ENCODE measurements at places on chromosomes 3 and 15. TPM values are rescaled to one million over a fixed set of nuclear protein-coding genes. Genes with fewer than 3 reads are reported as not detected.

DNA sequence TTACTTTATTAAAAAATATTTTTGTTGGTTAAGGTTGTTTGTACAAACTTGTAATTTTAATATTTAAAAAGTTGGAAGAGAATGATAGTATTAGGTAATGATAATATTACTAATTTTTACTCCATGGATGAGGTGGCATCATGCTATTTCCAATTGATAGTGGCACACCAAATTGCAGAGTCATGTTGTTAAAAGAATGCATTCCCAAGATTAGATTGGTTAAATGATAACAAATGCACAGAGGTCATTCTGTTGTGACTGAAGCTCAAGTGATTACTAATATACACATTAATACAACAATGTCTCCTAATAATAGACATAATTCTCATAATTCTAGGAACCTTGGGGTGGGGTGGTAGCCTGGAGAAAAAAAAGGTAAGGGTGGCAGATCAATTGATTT, 73.2 kb upstream of the ZBED2 start:
- no peak overlapping the region for H3K4me3 ChIP-seq
- H3K27me3 ChIP-seq: no peaks in the 10 kb centered on the region

The JAGN1 gene
- 26.2 TPM for total RNA-seq

- H3K4me3 ChIP-seq: no peak overlapping the region
- no peak overlapping the region for H3K27ac ChIP-seq
- H3K27me3 ChIP-seq: no peaks in the 10 kb centered on the region
- no peaks in the 10 kb centered on the region for H3K4me1 ChIP-seq
- no peak for DNase-seq
These were observed 49.2 kb downstream of the PIERCE2 start for GRCh38 chr15:55457401-55458022.

GRCh38 chr15:74933573-74933972, 4.3 kb downstream of the COX5A start:
- H3K27ac ChIP-seq: no peak overlapping the region
- peaks cover 14% of the 10 kb centered on the region for H3K4me1 ChIP-seq
- DNase-seq: no peak
- H3K4me3 ChIP-seq: no peak overlapping the region

GRCh38 chr3:61092870-61093269, 158.4 kb downstream of the FHIT start:
- H3K27me3 ChIP-seq: no peaks in the 10 kb centered on the region
- H3K4me1 ChIP-seq: no peaks in the 10 kb centered on the region
- no peaks in the 10 kb centered on the region for H3K36me3 ChIP-seq
- H3K27ac ChIP-seq: no peak overlapping the region
- no peak overlapping the region for H3K4me3 ChIP-seq
- no peak for DNase-seq

DNA sequence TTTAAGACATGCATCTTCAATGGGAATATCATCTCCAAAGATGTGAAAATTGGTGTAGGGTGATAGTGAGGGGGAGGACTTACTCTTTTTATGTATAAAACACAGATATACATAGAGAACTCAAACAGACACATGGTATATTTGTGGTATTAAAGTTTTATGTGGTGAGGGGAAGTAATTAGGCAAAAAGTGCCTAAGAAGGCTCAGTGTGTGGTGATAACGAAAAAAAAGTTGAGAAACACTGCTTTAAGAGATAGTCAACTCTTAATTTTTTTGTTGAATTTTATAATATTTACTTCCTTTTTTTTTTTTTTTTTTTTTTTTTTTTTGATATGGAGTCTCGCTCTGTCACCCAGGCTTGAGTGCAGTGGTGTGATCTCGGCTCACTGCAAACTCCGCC, 174.2 kb upstream of the FRMD4B start:
- H3K27ac ChIP-seq: no peak overlapping the region
- no peaks in the 10 kb centered on the region for H3K36me3 ChIP-seq
- H3K4me1 ChIP-seq: no peaks in the 10 kb centered on the region
- no peak for DNase-seq

DNA sequence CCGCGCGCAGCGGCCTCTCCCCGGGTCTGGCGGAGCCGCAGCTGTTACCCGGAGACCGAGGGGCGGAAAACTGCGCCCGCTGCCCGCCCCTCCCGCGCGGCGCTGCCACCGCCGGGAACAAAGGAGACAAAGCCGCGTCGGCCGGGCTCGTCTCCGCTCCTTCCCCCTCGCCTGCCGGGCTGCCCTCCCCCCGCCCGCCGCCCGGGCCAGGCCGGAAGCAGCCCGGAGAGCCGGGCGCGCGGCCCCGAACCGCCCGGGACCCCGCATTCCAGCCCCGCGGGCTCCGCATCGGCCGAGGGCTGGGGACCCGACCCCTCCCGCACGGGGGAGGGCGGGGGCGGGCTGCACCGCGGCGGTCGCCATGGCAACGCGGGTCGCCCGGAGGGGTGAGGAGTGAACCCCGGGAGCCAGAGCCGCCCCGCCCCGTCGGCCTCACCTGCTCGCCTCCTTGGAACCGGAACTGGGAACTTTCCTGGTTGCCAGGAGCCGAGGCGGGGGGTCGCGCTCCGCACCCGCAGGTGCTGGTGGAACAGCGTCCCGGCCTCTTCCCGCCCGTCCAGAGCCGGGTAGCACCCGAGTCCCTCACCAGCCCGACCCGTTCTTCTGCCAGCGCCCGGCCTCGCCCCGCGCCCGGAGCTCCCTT, 448 bp downstream of the PLXNB1 start:
- peaks cover 6% of the 10 kb centered on the region for H3K4me1 ChIP-seq
- peaks cover 6% of the 10 kb centered on the region for H3K27me3 ChIP-seq
- H3K4me3 ChIP-seq: peak overlapping the region; percentile 68
- no peak overlapping the region for H3K27ac ChIP-seq

The CPNE9 gene
- total RNA-seq: 1.2 TPM

DNA sequence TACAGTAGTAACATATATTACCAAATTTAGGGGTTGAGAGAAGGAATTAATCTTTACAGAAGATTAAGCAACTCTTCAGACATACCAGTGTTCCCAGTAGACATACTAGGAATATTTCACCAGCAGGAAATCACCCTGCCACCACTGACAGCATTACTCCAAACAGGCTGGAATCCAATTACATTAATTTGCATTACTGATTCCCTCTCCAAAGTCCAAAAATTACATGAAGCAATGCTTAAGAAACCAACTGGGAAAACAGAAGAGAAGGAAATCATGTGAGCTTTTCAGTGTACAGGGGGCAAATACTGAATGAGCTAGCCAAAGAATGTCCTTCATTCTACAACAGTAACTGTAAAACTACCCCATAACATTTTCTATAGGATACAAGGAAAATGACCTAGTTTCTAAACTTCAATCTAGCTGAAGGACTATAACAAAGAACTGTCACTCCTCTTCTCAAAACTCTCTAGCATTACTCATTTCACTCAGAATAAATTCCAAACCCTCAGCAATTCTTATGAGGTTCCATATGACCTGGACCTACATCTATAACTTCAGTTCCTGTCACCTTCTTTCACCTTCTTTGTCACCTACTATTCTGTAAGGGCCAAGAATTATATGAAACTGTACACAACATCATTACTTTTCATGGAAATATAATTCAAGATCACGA, 72.7 kb downstream of the INO80 start:
- no peaks in the 10 kb centered on the region for H3K27me3 ChIP-seq
- DNase-seq: no peak
- H3K27ac ChIP-seq: no peak overlapping the region

DNA sequence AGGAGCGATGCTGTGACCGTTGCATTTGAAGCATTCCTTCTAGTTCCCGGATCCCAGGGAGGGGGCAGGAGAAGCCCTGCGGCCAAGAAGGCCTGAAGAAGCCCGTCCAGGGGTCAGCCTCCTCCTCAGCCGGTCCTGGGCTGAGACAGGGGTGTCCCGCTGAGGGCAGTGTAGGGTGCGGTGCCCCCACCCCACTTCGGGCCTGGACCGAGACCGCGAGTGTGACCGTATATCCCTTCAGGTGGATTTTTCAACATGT, 2.8 kb downstream of the OCA2 start:
- H3K27ac ChIP-seq: no peak overlapping the region
- peak overlapping the region; percentile 57 for H3K4me3 ChIP-seq
- peaks cover 36% of the 10 kb centered on the region for H3K27me3 ChIP-seq

DNA sequence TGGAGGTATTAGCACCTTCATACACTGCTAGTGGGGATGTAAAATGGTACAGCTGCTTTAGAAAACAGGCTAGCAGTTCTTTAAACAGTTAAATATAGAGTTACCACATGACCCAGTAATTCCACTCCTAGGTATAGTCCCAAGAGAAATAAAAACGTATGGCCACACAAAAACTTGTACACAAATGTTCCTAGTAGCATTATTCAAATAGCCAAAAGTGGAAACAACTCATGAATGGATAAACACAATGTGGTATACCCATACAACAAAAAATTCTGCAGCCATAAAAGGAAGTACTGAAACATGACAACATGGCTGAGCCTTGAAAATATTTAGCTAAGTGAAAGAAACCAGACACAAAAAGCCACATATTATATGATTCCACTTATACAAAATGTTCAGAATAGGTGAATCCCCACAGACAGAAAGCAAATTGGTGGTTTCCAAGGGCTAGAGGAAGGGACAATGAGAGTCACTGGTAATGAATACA, 40.8 kb upstream of the KLF13 start:
- no peak overlapping the region for H3K27ac ChIP-seq
- no peaks in the 10 kb centered on the region for H3K27me3 ChIP-seq
- DNase-seq: no peak
- no peaks in the 10 kb centered on the region for H3K36me3 ChIP-seq

DNA sequence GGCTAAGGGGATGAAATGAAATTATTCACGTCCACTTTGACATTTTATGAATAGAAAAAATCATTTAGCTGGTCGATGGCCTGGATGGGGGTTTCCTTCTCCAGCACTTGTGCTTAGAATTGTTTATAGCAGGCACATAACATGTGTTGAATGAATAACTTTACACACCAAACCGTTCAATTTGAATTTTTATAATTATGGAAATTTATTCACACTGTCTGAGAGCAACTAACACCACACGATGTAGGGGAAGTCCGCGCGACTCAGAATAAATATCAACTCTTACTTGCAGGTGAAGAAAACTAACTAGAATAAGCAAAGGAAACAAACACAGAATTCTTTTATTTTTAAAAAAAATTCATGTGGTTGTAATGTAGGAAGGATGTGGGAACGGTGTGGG, 81.3 kb downstream of the MINAR1 start:
- H3K27me3 ChIP-seq: no peaks in the 10 kb centered on the region
- no peak overlapping the region for H3K27ac ChIP-seq
- H3K4me1 ChIP-seq: no peaks in the 10 kb centered on the region
- H3K36me3 ChIP-seq: no peaks in the 10 kb centered on the region
- no peak for DNase-seq
- no peak overlapping the region for H3K4me3 ChIP-seq

GRCh38 chr15:46778876-46779275, 938.4 kb upstream of the SEMA6D start:
- no peaks in the 10 kb centered on the region for H3K4me1 ChIP-seq
- no peak overlapping the region for H3K27ac ChIP-seq
- no peaks in the 10 kb centered on the region for H3K36me3 ChIP-seq
- no peak overlapping the region for H3K4me3 ChIP-seq

The ZBTB47 gene
- 1.6 TPM for total RNA-seq

GRCh38 chr15:82950295-82950694, 2.2 kb downstream of the HOMER2 start:
- no peaks in the 10 kb centered on the region for H3K36me3 ChIP-seq
- no peak for DNase-seq
- H3K4me3 ChIP-seq: no peak overlapping the region
- H3K27me3 ChIP-seq: peaks cover 5% of the 10 kb centered on the region
- H3K27ac ChIP-seq: no peak overlapping the region

DNA sequence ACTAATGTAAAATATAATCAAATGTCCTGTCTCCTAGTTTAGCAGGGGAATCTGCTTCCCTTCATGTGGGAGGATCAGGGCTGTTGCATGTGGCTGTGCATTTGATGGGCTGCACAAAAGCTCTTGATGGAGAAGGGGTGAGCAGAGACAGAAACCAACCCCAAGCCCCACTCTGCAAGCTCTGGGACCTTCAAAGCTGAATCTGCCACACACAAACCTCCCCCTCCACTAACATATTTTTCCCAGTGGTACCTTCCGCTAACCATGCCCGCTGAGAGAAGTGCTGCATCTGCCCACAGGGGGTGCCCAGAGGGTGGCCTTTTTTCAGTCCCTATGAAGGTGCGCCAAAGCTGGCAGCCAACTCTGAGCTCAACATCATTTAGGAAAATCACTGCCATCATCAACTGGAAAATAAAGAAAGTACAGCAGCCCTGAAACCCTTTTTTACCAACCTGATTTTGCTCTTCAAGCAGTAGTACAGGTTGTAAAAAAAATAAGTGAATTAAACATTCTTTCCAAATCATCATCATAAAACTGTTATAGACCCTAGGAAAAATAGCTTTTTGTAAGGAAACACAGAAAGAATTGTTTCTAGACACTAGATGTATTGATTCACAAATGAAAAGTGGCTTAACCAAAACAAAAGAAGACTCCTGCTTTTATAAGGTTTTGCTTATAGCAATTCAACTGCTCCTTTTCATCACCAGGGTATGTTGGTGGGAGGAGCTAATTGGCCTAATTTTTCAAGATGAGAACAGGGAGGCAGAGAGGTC, 97.0 kb downstream of the HHLA2 start:
- no peak overlapping the region for H3K4me3 ChIP-seq
- H3K27me3 ChIP-seq: no peaks in the 10 kb centered on the region
- H3K27ac ChIP-seq: no peak overlapping the region
- H3K36me3 ChIP-seq: no peaks in the 10 kb centered on the region

- no peaks in the 10 kb centered on the region for H3K27me3 ChIP-seq
- H3K4me1 ChIP-seq: peaks cover 8% of the 10 kb centered on the region
- H3K4me3 ChIP-seq: no peak overlapping the region
- no peaks in the 10 kb centered on the region for H3K36me3 ChIP-seq
- no peak for DNase-seq
- no peak overlapping the region for H3K27ac ChIP-seq
These were observed 175.1 kb downstream of the NFKBIZ start for GRCh38 chr3:102024270-102024904.

GRCh38 chr3:177441276-177441812, 244.1 kb upstream of the TBL1XR1 start:
- peak overlapping the region; percentile 56 for H3K27ac ChIP-seq
- no peaks in the 10 kb centered on the region for H3K27me3 ChIP-seq
- H3K4me1 ChIP-seq: peaks cover 13% of the 10 kb centered on the region
- DNase-seq: no peak
- H3K4me3 ChIP-seq: no peak overlapping the region

The SLC51A gene
- total RNA-seq: not detected

DNA sequence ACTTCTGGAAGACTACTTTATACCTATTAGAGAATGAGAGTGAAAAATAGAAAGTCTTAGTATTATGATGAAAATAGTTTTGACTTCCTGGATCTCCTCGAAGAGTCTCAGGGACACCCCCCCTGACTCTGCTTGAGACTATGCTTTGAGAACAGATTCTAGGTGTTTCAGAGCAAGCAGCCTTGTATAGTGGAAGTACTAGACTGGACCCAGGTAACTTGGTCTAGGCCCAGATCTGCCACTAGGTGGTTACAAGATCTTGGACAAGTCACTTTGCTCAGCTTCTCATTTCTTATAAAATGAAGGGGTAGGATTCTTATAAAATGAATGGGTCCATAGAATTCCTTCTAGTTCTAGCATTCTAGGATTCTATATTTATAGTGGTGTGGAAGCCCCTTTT, 9.1 kb downstream of the ABHD5 start:
- no peaks in the 10 kb centered on the region for H3K27me3 ChIP-seq
- no peak overlapping the region for H3K4me3 ChIP-seq
- no peaks in the 10 kb centered on the region for H3K36me3 ChIP-seq
- no peak overlapping the region for H3K27ac ChIP-seq
- peak; percentile 38 for DNase-seq

The RFX7 gene
- total RNA-seq: 44.8 TPM

GRCh38 chr3:179503640-179504039, 52.4 kb upstream of the GNB4 start:
- DNase-seq: no peak
- H3K4me3 ChIP-seq: no peak overlapping the region
- no peak overlapping the region for H3K27ac ChIP-seq
- no peaks in the 10 kb centered on the region for H3K27me3 ChIP-seq
- no peaks in the 10 kb centered on the region for H3K4me1 ChIP-seq
